ENCODE measurements at places on chromosomes 16 and 17.
A peak's percentile ranks its signal among the peaks of the same experiment; 100 is the strongest.

DNA sequence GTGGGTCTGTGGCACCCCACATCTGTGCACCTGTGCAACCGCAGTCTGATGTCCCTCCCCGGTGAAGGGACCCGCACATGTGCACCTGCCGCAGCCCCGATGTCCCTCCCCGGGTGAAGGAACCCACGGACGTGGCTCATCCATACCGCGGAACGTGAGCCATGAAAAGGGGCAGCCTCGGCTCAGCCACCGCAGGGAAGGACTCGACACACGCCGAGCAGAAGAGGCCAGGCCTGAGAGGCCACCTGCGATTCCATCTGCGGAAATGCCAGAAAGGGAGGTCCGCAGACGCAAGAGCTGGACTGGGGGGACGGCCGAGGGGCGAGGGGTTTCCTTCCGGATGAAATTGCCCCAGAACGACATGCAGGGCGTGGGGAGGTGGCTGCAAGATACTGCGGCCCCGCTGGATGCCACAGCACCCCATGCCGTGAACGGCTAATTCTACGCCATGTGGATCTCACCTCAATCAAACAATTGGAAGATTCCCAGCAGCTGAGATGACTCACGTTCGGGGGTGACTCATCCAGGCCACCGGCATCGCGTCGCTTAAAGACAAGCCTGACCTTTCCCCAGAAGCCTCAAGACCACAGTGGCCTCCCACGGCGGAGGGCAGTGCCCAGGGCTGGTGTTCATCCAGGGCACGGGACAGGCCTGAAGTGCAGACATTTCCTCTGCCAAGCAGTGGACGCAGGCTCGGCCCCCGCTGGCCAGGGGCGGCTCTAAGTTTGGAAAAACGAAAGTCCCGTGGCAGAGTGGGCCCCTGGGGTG is 21.0 kb downstream of the SOX8 start:
- no peak for DNase-seq

DNA sequence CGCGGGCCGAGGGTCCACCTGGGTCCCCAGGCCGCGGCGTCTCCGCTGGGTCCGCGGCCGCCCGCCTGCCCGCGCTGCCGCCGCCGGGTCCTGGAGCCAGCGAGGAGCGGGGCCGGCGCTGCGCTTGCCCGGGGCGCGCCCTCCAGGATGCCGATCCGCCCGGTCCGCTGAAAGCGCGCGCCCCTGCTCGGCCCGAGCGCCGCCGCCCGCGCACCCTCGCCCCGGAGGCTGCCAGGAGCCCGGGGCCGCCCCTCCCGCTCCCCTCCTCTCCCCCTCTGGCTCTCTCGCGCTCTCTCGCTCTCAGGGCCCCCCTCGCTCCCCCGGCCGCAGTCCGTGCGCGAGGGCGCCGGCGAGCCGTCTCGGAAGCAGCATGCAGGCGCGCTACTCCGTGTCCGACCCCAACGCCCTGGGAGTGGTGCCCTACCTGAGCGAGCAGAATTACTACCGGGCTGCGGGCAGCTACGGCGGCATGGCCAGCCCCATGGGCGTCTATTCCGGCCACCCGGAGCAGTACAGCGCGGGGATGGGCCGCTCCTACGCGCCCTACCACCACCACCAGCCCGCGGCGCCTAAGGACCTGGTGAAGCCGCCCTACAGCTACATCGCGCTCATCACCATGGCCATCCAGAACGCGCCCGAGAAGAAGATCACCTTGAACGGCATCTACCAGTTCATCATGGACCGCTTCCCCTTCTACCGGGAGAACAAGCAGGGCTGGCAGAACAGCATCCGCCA is 504 bp downstream of the FOXC2 start:
- no peak for DNase-seq

GRCh38 chr16:22805326-22805725 is 8.6 kb upstream of the HS3ST2 start:
- no peak for DNase-seq

DNA sequence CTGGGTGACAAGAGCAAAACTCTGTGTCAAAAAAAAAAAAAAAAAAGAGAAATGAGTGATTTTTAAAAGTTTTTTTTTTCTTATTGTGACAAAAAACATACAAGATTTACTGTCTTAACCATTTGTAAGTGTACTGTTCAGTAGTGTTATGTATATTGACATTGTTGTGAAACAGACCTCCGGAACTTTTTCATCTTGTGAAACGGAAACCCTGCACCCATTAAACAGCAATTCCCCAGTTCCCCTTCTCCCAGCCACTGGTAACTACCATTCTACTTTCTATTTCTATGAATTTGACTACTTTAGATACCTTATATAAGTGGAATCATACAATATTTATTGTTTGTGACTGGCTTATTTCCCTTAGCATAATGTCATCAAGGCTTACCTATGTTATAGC is 18.7 kb downstream of the DUS2 start:
- DNase-seq: peak; percentile 70

GRCh38 chr17:67452681-67453554 is 75.8 kb downstream of the PITPNC1 start:
- DNase-seq: no peak

GRCh38 chr16:84922351-84923120 is 88.8 kb downstream of the ZDHHC7 start:
- no peak for DNase-seq

DNA sequence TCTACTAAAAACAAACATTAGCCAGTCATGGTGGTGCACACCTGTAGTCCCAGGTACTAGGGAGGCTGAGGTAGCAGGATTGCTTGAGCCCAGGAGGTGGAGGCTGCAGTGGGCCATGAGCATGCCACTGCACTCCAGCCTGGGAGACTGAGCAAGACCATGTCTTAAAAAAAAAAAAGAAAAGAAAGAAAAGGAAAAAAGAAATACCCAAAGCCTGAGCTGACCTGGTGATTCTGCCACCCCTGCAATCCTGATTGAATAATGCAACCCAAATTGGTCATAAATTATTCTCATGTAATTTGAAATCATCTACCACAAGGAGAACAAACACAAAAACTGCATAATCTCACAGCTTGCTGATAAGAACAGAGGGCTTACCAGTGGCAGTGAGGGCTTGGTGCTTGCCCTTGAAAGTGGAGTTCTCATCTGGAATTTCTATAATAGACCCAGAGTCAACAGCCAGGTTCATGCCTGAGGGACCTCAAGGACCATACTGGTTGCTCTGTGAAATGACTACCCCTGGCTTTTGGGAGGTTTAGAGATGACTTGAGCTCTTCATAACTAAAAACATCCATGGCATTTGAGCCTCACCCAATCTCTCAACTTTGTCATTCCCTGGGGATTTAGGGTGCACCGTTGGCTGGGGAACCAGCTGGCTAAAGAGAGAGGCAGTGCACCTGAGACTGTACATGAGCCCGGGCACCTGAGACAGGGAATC is 35.4 kb upstream of the TMC5 start:
- DNase-seq: no peak

GRCh38 chr16:10578474-10579316 is 1.7 kb downstream of the EMP2 start:
- DNase-seq: no peak

- DNase-seq: no peak
Measured at GRCh38 chr16:74735162-74735452, 34.4 kb upstream of the MLKL start.

DNA sequence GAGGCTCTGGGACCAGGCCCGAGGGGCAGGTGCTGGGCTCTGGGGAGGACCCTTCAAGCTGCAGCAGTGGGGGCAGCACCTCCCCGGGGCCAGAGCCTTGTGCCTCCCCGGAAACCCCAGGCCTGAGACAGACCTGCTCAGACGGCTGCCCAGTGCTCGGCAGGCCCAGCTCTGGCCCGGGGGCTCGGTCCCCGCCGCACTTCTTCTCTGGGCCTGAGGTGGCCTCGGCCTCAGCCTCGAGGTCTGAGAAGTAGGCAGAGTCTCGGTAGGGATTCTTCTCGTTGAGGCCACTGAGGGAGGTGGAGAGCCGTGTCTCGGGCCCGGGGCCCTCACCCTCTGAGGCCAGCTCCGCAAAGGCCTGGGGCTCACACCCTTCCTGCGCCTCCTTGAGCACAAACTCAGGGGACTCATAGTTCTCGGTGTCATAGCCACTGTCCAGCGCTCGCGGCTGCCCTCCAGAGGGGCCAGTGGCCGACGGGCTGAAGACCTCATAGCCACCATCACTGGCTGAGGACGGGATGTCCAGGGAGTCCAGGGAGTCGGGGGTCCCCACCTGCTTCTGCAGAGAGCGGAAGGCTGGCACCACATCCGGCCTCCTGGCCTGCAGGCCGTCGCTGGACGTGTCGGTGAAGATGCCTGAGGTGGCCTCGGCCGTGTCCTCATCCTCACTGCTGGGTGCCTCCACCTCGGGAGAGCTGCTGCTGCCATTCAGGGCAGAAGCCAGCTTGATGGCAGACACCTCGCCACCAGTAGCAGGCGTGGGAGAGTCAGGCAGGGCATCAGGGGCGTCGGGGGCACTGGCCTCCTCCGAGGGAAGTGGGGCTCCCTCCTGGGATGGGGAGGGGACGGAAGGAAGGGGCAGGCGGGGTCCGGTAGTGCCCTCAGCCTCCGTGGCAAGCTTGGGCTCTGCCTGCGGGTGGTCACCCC is 44.3 kb upstream of the PVALEF start:
- DNase-seq: no peak

DNA sequence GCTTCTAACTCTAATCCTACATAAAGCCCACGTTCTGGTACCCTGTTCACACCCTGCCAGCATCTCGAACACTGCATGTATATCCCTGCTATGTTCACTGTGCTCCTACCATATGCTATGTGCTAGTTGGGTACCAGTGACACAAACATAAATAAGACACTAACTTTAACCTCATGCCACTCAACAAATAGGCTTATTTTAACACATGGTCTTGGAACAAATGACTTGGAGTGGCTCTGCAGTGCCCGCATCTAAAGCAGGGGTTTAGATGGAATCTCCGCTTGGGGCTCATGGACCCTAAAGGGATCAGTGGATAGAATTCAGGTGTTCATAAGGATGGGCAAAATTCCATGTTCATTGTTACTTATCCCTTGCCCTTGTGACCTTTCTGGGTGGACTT is 175.7 kb upstream of the ZKSCAN2 start:
- DNase-seq: no peak

- DNase-seq: no peak
Measured at GRCh38 chr17:79513820-79514535, 96.9 kb downstream of the RBFOX3 start.

DNA sequence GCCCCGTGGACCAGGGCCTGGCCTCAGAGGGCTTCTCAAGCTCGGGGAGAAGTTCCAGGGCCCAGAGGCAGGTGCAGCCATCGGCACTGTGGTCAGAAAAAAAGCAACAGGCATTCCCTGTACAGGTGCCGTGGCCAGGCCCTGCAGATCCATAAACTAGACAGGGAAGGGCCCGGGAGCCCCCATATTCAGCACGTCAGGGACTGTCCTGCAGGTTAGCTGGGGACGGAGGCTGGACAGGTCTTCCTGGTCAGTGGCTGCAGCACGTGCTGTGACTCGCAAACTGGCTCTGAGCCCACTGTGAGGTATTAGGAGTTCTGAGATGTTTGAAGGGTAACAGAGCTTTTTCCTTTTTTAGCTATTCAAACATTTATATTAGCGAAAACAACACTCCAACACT is 15.0 kb upstream of the C16orf95 start:
- no peak for DNase-seq

GRCh38 chr17:78602246-78602645 is 25.1 kb upstream of the DNAH17 start:
- no peak for DNase-seq

DNA sequence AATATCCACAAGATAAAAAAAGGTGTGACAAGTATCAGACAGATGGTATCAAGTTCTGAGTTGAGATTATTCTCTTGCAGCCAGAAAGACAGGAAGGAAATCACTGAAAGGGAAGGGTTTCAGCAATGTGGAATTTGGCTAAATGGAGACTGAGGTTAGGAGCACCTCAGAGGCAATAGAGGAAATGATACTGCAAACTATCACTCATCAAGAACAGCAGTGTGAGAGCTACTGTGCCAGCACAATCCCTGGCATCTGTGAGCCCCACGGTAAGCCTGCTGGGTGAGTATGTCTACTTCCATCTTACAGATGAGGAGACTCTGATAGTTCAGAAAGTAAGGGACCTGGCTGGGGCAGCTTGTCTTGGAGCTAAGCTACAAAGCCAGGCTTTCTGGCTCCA is 162.0 kb downstream of the SALL1 start:
- no peak for DNase-seq

GRCh38 chr16:24999856-25000461 is 15.2 kb downstream of the ARHGAP17 start:
- no peak for DNase-seq

DNA sequence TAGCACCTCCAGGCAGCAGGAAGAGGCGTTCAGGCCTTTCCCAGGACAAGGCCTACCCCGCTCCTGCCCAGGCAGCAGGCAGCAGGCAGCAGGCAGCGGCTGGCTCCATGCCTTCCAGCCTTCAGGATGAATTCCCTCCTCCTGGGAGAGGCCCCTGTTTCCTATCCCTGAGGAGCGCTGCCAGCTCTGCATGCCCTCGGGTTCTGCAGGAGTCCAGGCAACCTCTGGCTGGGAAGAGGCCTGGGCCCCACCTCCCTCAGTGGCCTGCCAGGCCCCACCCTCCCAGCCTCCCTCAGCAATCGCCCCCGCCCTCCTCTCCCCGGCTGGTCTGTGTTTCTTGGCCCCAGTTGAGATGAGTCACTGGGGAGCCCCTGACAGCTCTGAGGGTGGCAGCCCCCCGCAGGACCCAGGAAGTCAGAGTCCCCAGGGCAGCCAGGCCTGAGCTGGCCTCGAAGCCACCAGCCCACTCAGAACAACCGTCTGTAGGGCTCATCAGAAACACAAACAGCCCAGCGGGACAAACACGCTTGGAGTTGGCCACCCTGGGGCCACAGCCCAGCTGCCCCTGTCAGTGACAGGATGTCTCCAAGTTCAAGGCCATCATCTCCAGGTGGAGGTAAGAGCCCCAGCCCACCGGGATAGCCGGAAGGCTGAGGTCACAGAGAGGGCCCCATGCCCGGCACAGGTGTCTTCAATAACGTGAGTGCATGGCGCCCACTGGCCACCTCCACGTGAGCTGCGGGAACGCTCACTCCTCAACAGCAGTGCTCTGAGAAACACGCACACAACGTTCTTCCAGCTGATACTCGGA is 39.5 kb upstream of the CIBAR2 start:
- DNase-seq: no peak

- no peak for DNase-seq
Measured at GRCh38 chr16:84618581-84619460, 943 bp upstream of the COTL1 start.

DNA sequence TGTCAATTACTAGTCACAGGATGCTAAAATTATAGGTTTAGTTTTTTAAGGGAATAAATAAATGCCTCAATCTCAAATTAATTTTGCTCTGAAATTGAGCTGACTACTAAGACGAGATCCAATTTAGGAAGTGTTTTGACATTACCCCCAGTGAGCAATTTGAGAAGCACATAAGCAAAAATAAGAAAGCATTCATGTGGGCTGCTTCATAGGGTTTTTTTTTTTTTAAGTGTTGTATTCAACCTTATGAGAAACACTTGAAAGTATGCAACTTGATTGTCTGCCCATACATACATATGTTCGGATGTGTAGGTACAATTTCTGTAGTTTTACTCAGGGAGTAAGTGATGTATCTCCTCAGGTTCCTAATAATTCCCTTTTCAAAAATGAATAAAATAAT is 77.6 kb downstream of the PRKCA start:
- DNase-seq: no peak

- no peak for DNase-seq
Measured at GRCh38 chr16:12497526-12497925, 306.2 kb downstream of the CPPED1 start.

All from inflammatory macrophage treated with lipopolysaccharide for 1 hour (primary cell).